ENCODE measurements at places on chromosomes 6 and 20.

- no peak for DNase-seq
Measured at GRCh38 chr6:30450548-30450908, 38.8 kb upstream of the HLA-E start.

DNA sequence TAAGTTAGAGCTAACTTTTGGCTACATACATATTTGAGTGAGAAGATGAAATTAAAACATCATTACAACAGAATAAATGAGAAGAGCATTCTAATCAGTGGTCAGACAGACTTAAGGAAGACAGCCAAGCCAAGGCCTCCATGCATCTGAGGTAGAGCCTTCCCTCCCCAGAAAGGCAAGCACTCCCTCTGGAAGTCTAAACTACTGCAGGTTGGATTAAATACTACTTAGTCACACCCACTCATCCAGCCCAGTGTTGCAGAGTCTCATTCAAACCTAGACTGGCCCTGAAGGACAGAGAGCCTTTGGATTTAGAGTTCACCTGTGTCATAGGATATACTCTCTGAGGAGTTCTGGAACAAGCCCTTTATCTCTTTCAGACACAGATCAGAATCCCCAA, 29.2 kb downstream of the TMX4 start:
- no peak for DNase-seq

- no peak for DNase-seq
Measured at GRCh38 chr6:170283212-170284081, 7.4 kb downstream of the DLL1 start.

GRCh38 chr6:108604156-108604555, 43.4 kb downstream of the FOXO3 start:
- DNase-seq, result no peak

GRCh38 chr6:21594416-21595281, 1.1 kb downstream of the SOX4 start:
- DNase-seq, result peak; percentile 75

DNA sequence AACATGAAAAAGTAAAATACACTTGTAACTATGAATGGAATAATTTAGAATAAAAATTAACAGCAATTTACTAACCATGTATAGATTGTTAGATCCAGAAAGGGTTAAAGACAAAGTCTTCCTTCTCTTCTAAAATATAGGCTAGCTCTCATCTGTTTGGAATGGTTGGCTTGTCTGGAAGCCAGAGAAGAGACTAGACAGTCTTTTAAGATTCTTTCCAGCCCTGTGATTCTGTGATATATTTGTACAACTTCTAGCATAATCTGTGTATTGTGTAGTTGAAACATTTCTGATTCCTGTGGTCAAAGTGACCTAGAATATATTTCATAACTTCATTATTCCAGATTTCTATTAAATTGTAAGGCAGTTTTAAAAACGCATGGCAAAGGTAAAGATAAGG, 196.6 kb downstream of the UST start:
- DNase-seq, result no peak

DNA sequence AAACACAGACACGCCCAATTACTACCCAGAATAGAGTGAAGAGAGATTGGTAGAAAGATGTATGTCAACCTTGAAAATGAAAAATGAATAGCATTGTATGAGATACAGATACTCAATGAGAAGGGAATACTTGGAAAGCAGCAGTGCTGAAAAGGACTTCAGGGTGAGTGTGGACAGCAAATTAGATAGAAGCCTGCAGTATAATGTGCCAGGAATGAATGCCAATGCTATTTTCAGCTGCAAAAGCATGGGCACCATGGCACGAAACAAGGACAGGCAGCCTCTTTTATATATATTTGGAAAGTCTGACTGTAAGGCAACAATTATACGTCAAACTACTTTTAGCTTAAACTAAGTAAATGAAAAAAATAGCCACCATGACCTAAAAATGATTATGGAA, 118.2 kb downstream of the PTCHD4 start:
- DNase-seq, result no peak

GRCh38 chr20:35018590-35019371, 63.1 kb downstream of the MYH7B start:
- DNase-seq, result peak; percentile 51

DNA sequence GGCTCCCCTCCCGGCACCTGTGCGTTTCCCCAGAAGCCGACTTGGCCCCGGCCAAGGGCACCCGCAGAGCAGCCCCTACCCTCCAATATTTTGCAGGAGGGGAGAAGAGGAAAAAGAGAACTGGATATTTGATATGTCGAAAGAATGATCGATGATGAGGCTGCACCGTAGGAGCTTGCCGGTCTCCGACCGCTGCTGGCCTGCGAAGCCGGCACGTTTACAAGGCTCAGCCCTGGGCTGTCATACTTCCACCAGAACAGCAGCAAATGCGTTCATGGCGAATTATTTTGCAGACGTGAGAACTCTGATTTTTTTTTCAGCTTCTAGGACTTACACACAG, 296.7 kb downstream of the TFAP2C start:
- DNase-seq, result no peak

DNA sequence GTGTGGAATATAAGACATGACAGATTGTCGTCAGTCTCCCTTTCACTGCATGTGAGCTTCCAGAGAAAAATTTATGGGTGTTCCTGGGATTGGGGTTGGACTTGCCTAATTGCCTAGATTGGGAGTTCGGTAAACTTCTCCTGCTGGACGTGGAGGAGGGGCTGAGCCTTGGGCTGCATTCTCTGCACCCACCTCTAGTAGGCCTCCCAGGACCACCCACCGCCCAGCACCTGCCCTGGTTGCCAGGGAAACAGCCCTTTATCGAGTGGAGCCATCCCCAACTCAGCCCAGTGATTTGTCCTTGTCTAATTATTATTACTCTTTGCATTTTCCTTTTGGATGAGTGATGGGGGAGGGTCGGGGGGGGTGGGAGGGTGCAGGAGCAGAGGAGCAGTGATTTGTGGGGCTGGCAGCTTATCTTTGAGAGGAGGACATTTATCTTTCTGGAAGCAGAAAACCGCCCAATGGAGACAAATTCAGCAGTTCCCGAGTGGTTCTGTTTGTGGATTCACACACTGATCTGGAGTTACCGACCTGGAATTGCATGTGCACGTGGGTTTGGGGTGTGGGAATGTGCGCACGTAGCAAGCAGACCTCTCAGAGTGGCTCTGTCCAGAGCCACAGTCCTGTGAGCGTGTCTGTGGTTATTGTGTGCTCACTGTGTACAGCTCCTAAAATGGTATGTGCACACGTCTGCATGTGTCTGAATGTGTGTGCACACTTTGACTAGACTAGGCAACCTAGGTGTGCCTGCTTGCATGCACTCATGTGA, 104.5 kb downstream of the DHX35 start:
- DNase-seq, result no peak

DNA sequence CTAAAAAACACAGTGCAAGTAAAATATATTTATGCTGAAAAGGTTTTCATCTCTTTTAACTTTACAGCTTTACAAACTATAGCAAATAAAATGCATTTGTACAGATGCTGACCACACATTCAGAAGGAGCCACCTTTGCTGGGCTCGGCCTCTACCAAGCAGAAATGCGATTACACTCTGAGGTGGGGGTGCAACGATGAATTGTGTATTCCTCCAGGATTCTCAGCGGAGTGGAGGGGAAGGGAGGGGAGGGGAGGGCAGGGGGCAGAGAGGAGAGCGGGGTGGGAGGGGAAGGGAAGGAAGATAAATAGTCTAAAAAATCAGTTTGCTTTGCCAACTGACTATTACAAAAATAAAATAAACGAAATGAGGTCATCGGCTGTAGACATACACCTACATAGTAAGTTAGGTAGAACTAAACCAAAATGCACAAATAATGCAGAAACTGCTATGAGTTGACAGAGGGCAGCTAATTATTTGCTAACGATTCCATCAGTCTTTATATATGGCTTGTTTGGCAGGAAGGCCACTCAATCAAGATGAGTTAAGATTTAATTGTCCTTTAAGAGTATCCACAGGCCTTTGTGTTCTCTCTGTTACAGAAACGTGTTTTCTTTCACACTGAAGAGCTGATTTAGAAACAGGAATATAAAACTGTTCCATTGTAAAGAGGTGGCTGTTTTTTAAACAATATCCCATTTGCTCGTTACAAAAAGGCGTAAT, 90.1 kb downstream of the TAF4 start:
- no peak for DNase-seq

- no peak for DNase-seq
Measured at GRCh38 chr20:47351643-47352331, 4.7 kb downstream of the ZMYND8 start.

- DNase-seq, result no peak
Measured at GRCh38 chr20:35146299-35146919, 727 bp downstream of the EDEM2 start.

- no peak for DNase-seq
Measured at GRCh38 chr6:28943223-28943556, 19.4 kb upstream of the TRIM27 start.

DNA sequence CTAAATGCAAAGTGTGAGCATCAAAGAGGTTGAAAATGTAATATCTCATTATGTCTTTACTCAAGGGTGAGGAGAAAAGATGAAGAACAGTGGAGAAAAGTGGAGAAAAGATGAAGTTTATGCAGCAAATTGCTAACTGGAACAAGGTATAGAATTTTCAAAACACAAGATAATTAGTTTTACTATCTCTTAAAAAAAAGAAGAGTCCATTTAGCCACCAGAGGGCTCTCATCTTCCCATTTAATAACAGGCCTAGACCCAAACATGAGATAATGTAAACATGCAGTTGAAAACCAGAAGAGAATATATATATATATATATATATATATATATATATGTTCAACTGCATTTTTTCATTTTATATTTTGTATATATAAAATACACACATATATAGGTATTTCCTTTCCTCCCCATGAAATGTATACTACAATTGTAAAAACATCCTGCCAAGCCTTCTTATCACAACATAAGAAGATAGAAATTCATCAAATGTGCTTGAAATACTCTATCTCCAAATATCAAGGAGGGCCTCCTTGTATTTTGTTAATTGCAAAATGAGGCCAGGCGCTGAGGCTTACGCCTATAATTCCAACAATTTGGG, 78.4 kb downstream of the ADTRP start:
- DNase-seq, result no peak

DNA sequence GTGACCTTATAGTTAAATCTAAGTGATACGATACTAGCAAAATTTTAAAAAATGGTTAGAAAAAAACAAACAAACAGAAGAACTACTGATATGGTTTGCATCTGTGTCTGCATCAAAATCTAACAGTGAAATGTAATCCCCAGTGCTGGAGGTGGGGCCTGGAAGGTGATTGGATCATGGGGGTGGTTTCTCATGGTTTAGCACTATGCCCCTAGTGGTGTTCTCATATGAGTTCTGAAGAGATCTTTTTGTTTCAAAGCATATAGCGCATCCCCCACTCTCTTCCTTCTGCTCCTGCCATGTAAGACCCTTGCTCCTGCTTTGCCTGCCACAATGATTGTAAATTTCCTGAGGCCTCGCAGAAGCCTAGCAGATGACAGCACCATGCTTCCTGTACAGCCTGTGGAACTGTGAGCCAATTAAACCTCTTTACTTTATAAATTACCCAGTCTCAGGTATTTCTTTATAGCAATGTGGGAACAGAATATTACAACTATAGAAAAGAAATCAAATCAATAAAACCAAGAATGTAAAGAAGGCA, 5.4 kb downstream of the FBXL4 start:
- no peak for DNase-seq

GRCh38 chr6:31122791-31123706, 2.8 kb upstream of the CDSN start:
- peak; percentile 89 for DNase-seq

DNA sequence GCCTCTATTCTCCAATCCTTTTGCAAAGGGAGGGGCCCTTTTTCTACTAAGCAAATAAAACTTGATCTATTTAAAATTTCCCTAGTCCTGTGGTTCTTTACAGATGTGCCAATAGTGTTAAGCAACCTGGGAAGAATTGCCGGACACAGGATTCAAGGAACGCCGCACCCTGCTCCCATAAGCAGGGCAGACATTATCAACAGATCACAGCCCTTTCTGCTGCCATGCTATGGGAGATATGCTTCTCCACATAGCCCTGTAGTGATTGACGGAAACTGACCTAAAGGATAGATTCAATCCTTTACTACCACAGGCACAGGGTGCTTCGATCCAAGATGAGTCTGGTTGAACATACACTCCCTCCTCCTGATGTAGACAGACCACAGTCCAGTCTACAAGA, 118.4 kb upstream of the TRAF3IP2 start:
- DNase-seq, result no peak

GRCh38 chr6:131469130-131469529, 103.9 kb upstream of the ARG1 start:
- DNase-seq, result no peak

GRCh38 chr6:5150551-5151075, 65.5 kb downstream of the PPP1R3G start:
- DNase-seq, result no peak

- no peak for DNase-seq
Measured at GRCh38 chr6:15153191-15153590, 92.7 kb upstream of the JARID2 start.

GRCh38 chr6:17983730-17984129, 3.7 kb downstream of the KIF13A start:
- no peak for DNase-seq

DNA sequence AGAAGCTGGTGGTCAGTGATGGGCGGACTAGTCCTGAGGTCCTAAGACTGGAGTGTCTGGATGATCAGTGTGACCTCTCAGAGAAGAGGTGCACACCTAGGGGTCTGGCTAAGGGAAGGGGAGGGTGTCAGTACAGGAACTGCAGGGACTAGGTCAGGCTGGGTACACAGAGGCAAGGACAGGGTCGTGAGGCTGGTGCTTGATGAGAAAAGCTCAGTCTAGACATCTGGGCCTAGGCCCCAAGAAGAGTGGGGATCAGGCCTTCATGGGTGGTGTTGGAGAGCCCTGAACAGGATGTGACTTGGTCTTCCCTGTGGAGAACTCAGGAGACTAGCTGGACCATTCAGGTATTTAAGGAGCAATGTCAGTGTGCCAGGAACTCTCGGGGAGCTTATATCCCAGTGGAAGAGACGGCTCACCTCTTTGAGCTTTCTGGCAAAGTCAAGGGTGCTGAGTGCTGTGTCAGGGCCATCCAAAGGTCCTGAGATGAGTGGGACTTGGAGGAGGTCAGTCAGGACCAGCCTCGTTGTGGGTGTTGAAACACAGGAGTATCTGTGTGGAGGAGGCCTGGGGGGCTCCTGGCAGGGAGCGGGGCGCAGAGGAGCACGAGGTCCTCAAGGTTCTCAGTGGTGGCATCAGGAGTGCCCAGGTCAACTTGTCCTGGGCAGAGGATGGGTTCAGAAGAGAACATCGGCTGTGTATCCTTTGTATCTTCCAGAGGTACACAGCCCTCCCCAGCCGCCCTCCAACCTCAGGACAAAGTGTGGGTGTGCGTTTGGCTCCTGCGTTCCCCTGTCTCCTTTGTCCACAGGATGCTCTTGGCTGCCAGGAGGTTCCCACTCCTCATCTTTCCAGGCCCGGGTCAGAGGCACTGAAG, 13.3 kb upstream of the MYT1 start:
- no peak for DNase-seq

All from sciatic nerve (tissue), 2 donors.